CD4-positive, CD25-positive, alpha-beta regulatory T cell (primary cell): ENCODE measurements at places on chromosomes 12 and 14. TPM values are rescaled to one million over a fixed set of nuclear protein-coding genes. Genes with fewer than 3 reads are reported as not detected.

The SPIC gene
- not detected for polyA plus RNA-seq

The NGB gene
- not detected for polyA plus RNA-seq

The MEG3 gene
- not detected for polyA plus RNA-seq

The ASPG gene
- not detected for polyA plus RNA-seq

The C12orf50 gene
- not detected for polyA plus RNA-seq

The CRIP2 gene
- 22.1 TPM for polyA plus RNA-seq

The MANSC1 gene
- 0.54 TPM for polyA plus RNA-seq

DNA sequence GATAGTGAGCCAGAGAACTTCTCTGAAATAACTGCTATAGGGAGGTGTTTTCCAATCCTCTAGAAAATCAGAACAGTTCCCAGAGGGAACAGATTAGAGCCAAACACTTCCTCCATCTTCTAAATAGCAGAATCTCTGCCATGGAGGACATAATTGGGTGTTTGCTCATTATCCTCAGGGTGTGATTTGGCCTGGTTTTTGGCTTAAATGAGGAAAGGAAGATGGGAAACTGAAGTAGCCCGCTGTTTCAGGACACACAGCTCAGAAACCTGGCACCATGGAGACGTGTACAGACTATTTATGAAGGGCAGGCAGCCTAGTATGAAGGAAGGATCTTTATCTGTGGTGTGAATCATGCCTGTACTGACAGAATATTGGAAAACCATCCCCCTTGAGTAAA is 231.7 kb upstream of the PRKD1 start:
- H3K4me3 ChIP-seq, result no peak overlapping the region
- no peaks in the 10 kb centered on the region for H3K4me1 ChIP-seq
- H3K36me3 ChIP-seq, result no peaks in the 10 kb centered on the region
- DNase-seq, result no peak

DNA sequence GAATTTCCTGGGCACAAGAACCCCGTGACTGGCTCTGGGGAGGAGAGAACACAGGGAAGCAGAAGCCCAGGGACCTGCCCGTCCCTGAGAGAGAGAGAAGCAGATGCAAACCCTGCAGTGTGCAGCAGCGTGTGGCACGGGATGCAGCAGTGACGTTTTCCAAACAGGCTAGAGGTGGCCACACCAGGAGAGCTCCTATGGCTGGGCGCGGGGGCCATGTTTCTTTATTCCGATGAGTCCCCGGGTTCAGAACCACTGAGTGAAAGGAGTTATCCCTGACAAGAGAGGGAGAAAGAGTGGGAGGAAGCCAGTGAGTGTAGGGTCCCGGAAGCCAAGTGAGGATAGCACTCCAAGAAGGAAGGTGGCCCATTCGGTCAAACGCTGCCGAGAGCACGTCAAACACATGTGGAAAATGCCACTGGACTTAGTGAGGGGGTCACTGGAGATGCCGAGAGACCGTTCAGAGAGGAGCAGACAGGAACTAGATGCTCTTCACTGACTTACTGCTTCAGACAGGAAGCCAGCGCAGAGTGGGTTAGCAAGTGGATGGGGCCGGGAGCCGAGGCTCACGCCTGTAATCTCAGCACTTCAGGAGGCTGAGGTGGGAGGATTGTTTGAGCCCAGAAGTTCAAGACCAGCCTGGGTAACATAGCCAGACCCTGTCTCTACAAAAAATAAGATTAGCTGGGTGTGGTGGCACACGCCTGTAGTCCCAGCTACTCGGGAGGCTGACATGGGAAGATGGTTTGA is 123.0 kb downstream of the BCL11B start:
- H3K36me3 ChIP-seq, result no peaks in the 10 kb centered on the region
- H3K4me1 ChIP-seq, result no peaks in the 10 kb centered on the region
- no peak overlapping the region for H3K4me3 ChIP-seq
- no peak for DNase-seq

- H3K27ac ChIP-seq, result no peak overlapping the region
- no peak overlapping the region for H3K4me3 ChIP-seq
- H3K27me3 ChIP-seq, result no peaks in the 10 kb centered on the region
- no peak for DNase-seq
These were observed 3.1 kb upstream of the ARHGEF25 start for GRCh38 chr12:57607958-57608663.

GRCh38 chr14:60922050-60922449 is 58.8 kb downstream of the TRMT5 start:
- no peaks in the 10 kb centered on the region for H3K36me3 ChIP-seq
- no peaks in the 10 kb centered on the region for H3K4me1 ChIP-seq
- no peak for DNase-seq
- no peaks in the 10 kb centered on the region for H3K27me3 ChIP-seq

DNA sequence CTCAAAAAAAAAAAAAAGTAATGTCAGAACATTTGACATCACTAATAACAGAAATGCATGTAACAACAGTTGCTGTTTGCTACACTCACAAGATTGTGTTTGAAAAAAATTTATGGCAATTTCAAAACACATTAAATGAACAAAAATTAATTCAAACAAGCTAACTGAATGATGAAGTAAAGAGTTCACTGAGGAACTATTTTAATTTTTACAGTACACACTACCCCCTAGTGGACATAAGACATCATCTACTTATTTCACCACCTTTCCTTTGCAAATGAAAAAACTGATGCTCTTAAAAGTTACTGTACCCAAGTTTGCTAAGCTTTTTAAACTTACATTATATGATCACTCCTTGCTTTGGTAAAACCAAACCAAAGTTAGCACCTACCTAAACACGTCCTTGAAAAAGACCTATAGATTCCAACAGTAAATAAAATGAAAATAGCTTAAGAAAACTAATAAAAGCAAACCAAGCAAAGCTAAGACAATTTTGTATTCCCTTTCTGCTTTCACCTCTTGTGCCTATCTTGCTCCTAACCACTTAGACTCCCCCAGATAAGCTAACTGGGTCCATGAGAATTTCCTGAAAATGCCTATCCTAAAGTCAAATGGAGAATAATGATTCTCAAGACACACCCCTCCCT is 22.2 kb downstream of the UBE2N start:
- H3K4me1 ChIP-seq, result peaks cover 63% of the 10 kb centered on the region
- no peaks in the 10 kb centered on the region for H3K36me3 ChIP-seq
- H3K4me3 ChIP-seq, result peak overlapping the region; percentile 45
- no peaks in the 10 kb centered on the region for H3K27me3 ChIP-seq
- DNase-seq, result peak; percentile 64

GRCh38 chr14:71324767-71325272 is 417.6 kb downstream of the PCNX1 start:
- H3K27me3 ChIP-seq, result no peaks in the 10 kb centered on the region
- H3K4me1 ChIP-seq, result peaks cover 55% of the 10 kb centered on the region
- no peaks in the 10 kb centered on the region for H3K36me3 ChIP-seq
- DNase-seq, result peak; percentile 25
- H3K27ac ChIP-seq, result no peak overlapping the region
- H3K4me3 ChIP-seq, result peak overlapping the region; percentile 61

DNA sequence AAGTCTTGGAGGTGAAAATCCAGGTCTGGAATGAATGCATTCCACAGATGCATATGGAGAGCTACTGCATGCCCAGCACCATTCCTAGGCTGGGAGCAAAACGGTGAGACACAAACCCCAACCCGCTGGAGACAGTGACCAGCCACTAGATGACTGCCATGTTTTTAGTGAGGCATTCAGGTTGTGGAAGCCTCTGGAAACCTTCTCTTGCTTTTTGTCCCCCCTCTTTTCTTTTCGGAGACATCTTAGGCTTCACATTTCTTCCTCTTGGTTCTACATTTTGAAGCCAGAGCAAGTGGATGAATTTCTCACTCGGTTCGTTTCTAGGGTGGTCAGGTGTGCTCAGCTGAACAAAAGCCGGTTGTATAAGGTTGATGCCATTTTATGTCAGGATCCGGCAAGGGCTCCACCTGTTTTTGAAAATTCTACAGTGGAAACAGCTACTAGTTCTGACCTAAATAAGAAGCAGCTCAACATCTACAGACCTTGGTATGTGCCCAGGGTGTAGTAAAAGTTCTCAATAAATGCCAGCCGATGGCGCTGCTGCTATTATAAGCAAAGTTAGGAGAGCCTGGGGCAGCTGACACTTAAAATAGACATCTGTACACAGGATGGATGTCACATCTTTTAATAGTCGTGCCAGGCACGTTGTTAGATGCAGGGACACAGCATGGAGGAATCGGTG is 1.8 kb upstream of the ZNF839 start:
- peak; percentile 76 for DNase-seq
- no peaks in the 10 kb centered on the region for H3K27me3 ChIP-seq
- H3K4me1 ChIP-seq, result peaks cover 50% of the 10 kb centered on the region
- H3K27ac ChIP-seq, result peak overlapping the region; percentile 47
- H3K36me3 ChIP-seq, result no peaks in the 10 kb centered on the region

GRCh38 chr12:122834921-122835749 is at the start of gene HIP1R:
Gene HIP1R (plus strand): TSS chr12:122835457. CDS start chr12:122835551, 94 bp downstream.
- H3K27ac ChIP-seq, result peak within 1 kb of the TSS; percentile 60
- no peaks in the 10 kb centered on the region for H3K27me3 ChIP-seq
- peaks cover 20% of the 10 kb centered on the region for H3K4me1 ChIP-seq
- no peaks in the 10 kb centered on the region for H3K36me3 ChIP-seq

GRCh38 chr12:107992870-107993451 is 136.1 kb upstream of the WSCD2 start:
- H3K4me1 ChIP-seq, result no peaks in the 10 kb centered on the region
- DNase-seq, result no peak
- peaks cover 6% of the 10 kb centered on the region for H3K27me3 ChIP-seq
- H3K27ac ChIP-seq, result no peak overlapping the region
- H3K4me3 ChIP-seq, result no peak overlapping the region

GRCh38 chr14:99234355-99234754 is 37.6 kb downstream of the BCL11B start:
- peak overlapping the region; percentile 99 for H3K27ac ChIP-seq
- H3K4me3 ChIP-seq, result peak overlapping the region; percentile 92
- peaks cover 100% of the 10 kb centered on the region for H3K4me1 ChIP-seq
- no peak for DNase-seq
- no peaks in the 10 kb centered on the region for H3K27me3 ChIP-seq
- H3K36me3 ChIP-seq, result peaks cover 16% of the 10 kb centered on the region

DNA sequence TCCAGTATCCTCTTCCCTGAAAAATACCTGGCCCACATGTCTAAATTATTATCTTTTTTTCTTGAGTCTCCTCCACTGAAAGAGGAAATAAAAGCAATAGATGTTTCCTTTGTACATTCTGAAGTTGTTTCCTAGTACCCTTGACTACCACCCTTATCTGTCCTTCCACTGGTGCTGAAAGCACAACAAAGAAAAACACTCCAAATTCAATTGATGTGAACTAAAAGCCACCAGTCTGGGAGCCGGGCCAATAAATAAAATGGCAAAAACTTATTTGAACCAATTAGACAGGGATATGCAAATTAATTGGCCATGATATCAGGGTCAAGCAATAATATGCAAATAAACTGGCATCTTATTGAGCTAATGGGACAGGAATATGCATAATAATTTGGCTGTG is 330.5 kb downstream of the PAWR start:
- no peaks in the 10 kb centered on the region for H3K27me3 ChIP-seq
- H3K36me3 ChIP-seq, result no peaks in the 10 kb centered on the region
- no peak overlapping the region for H3K4me3 ChIP-seq
- H3K4me1 ChIP-seq, result no peaks in the 10 kb centered on the region
- DNase-seq, result no peak
- no peak overlapping the region for H3K27ac ChIP-seq

GRCh38 chr12:79302162-79302814 is 388.5 kb downstream of the PAWR start:
- H3K36me3 ChIP-seq, result no peaks in the 10 kb centered on the region
- no peak for DNase-seq
- H3K27me3 ChIP-seq, result no peaks in the 10 kb centered on the region
- H3K4me1 ChIP-seq, result no peaks in the 10 kb centered on the region
- no peak overlapping the region for H3K27ac ChIP-seq
- no peak overlapping the region for H3K4me3 ChIP-seq

DNA sequence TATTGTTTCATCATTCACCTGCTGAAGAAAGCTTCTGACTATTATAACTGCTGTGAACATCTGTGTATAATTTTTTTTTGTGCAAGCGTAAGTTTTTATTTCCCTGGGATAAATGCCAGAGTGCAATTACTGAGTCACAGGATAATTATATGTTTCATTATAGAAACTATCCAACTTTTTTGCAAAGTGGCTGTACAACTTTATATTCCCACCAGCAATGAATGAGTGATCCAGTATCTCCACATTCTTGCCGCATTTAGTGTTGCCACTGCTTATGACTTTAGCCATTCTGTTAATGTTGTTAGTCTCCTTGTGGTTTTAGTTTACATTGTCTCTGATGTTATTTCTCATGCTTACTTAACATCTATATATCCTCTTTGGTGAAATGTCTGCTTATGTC is 88.1 kb upstream of the CCDC175 start:
- no peaks in the 10 kb centered on the region for H3K36me3 ChIP-seq
- DNase-seq, result no peak
- no peak overlapping the region for H3K4me3 ChIP-seq
- H3K4me1 ChIP-seq, result no peaks in the 10 kb centered on the region
- no peaks in the 10 kb centered on the region for H3K27me3 ChIP-seq

DNA sequence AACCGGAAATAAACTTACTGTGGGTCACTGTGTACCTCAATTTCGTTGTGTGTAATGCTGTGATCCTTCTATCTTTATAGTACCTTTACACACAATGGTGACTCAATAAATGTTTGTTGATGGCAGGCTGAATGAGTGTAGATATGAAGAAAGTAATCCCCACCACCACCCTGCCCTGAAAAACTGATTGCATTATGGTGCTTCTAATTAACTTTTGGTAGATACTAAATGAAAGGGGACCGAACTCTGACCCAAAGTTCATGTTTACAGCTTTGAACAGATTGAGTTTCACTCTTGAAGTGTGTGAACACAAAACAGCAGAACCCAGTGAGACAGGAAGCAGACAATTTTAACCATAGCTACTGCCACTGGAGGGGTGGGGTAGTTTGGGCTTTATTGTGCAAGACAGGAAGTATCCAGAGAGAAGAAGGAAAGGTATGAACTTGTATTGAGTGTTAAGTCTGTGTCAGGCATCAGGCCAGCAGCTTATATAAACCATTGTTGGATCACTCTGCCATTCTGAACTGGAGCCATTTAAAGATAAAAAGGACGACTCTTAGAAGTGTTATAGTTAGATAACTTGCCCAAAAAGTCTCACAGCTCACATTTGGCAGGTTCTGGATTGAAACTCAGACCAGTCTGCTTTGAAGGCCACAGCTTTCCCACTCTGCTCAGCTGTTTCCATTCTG is 197.0 kb upstream of the AMIGO2 start:
- peaks cover 45% of the 10 kb centered on the region for H3K4me1 ChIP-seq
- DNase-seq, result peak; percentile 82
- no peaks in the 10 kb centered on the region for H3K36me3 ChIP-seq
- no peaks in the 10 kb centered on the region for H3K27me3 ChIP-seq

- H3K27ac ChIP-seq, result no peak overlapping the region
- no peaks in the 10 kb centered on the region for H3K27me3 ChIP-seq
- no peaks in the 10 kb centered on the region for H3K4me1 ChIP-seq
- H3K36me3 ChIP-seq, result no peaks in the 10 kb centered on the region
These were observed 143.0 kb upstream of the EGLN3 start for GRCh38 chr14:34093883-34094282.

- no peak for DNase-seq
- no peaks in the 10 kb centered on the region for H3K27me3 ChIP-seq
- peak overlapping the region; percentile 93 for H3K27ac ChIP-seq
- H3K36me3 ChIP-seq, result no peaks in the 10 kb centered on the region
- peaks cover 51% of the 10 kb centered on the region for H3K4me1 ChIP-seq
These were observed 1.9 kb upstream of the KDM2B start for GRCh38 chr12:121582583-121583333.

DNA sequence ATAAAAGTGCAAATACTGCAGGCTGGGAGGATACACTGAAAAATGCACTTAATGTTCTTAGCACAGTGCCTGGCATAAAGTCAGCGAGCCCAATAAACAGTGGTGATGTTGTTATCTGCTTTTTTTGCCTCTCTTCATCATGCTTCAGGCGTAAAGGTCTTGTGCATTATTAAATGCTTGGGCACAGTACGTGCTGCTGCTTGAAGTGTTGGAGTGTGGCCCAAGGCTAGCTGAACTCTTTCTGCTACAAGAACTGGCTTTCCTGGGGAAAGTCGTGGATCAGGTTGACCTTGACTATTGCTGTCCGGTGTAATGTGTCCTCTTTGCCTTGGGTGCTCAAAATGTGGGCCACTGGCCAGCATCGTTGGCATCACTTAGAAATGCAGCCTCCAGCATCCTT is 43.0 kb downstream of the SMOC1 start:
- H3K27me3 ChIP-seq, result no peaks in the 10 kb centered on the region
- H3K27ac ChIP-seq, result no peak overlapping the region
